ENCODE measurements at places on chromosomes 7 and 10.

- DNase-seq: no peak
Observed at GRCh38 chr10:68082872-68083271, 7.8 kb upstream of the HERC4 start.

GRCh38 chr7:141752634-141753033, 11.3 kb upstream of the TAS2R3 start:
- DNase-seq: no peak

GRCh38 chr7:65221683-65222082, 152.0 kb upstream of the ZNF92 start:
- no peak for DNase-seq

GRCh38 chr10:78296785-78297184, 263.1 kb downstream of the RPS24 start:
- no peak for DNase-seq

DNA sequence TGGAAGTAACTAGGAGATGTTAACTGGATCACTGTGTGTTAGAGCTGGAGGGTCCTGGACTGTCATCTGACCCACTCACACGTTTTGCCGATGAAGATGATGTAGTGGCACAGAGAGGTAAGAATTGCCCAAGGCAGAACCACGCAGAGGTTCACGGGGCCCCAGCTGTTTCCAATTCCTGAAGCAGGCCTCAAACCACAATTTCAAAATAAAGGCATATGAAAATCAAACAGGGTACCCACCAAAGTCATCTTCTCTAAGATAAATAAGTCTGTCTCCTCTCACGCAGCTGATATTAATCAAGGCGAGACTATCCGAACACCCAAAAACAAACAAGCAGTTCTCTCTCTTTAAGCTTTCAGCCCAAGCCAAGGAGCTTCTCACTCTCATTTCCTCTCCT, 113.3 kb upstream of the JCAD start:
- DNase-seq: no peak

GRCh38 chr10:52474265-52474664, 160.2 kb downstream of the DKK1 start:
- DNase-seq: no peak

Data from activated naive CD8-positive, alpha-beta T cell treated with anti-CD3 and anti-CD28 coated beads, Interleukin-2, amount 50 U/mL, for 24 hours (primary cell).